Thoracic aorta endothelial cell (primary cell): ENCODE measurements at places on chromosomes 5 and 9. TPM values are rescaled to one million over a fixed set of nuclear protein-coding genes. Genes with fewer than 3 reads are reported as not detected.

Gene ENTREP1
- 5.5 and 6.1 TPM in 2 replicates for total RNA-seq

Gene SMIM32
- total RNA-seq: not detected in 2 replicates

Gene NUTM2F
- total RNA-seq: not detected in 2 replicates

Gene IL13
- not detected in 2 replicates for total RNA-seq

Gene SLC36A2
- not detected in 2 replicates for total RNA-seq

Gene PCDHGC4
- total RNA-seq: 1.3 and 1.9 TPM in 2 replicates

Gene CHD1
- 91.1 and 93.6 TPM in 2 replicates for total RNA-seq

Gene PTTG1
- 329 and 398 TPM in 2 replicates for total RNA-seq

Gene HSPB3
- total RNA-seq: not detected in 2 replicates

Gene FKBP15
- 28.2 and 31.8 TPM in 2 replicates for total RNA-seq

Gene GPX8
- 101 and 118 TPM in 2 replicates for total RNA-seq

Gene C9orf152
- total RNA-seq: not detected in 2 replicates

Gene F12
- total RNA-seq: 1.7 and 1.9 TPM in 2 replicates

Gene LCN12
- not detected in 2 replicates for total RNA-seq

Gene GIN1
- total RNA-seq: 8.4 and 9.9 TPM in 2 replicates

Gene PTGDS
- total RNA-seq: not detected in 2 replicates

Gene TYRP1
- total RNA-seq: 0.66 TPM in 1 of 2 replicates, not detected in the other

Gene TAS2R1
- not detected in 2 replicates for total RNA-seq

Gene LCN10
- total RNA-seq: not detected in 2 replicates

Gene C9orf153
- 0.22 and 0.27 TPM in 2 replicates for total RNA-seq

Gene ARID3C
- total RNA-seq: 0.07 TPM in 1 of 2 replicates, not detected in the other

Gene DEPDC1B
- total RNA-seq: 22.3 and 32.4 TPM in 2 replicates

Gene SPINK4
- total RNA-seq: not detected in 2 replicates

Gene FGD3
- not detected in 2 replicates for total RNA-seq

Gene SPINK13
- not detected in 2 replicates for total RNA-seq

Gene HAND1
- total RNA-seq: not detected in 2 replicates

Gene HSD17B3
- not detected in 2 replicates for total RNA-seq

Gene ACTBL2
- total RNA-seq: not detected in 2 replicates

Gene SLC34A3
- not detected in 2 replicates for total RNA-seq

Gene SLC27A6
- 0.07 TPM in 1 of 2 replicates, not detected in the other for total RNA-seq

Gene SYK
- not detected in 2 replicates for total RNA-seq

Gene KCNIP1
- not detected in 2 replicates for total RNA-seq

Gene CLPTM1L
- 206 and 221 TPM in 2 replicates for total RNA-seq

Gene MAMDC2
- 8.1 and 20.5 TPM in 2 replicates for total RNA-seq

Gene GABRA6
- 0.66 and 1.1 TPM in 2 replicates for total RNA-seq

Gene OR2K2
- not detected in 2 replicates for total RNA-seq

Gene CDC23
- 45.1 and 48.4 TPM in 2 replicates for total RNA-seq

Gene BRD8
- total RNA-seq: 52.7 and 61.6 TPM in 2 replicates

Gene NRARP
- 12.1 and 16.5 TPM in 2 replicates for total RNA-seq

Gene PCDHGA8
- total RNA-seq: 0.72 and 1.6 TPM in 2 replicates

Gene ZNF608
- 14.6 and 21.0 TPM in 2 replicates for total RNA-seq

Gene PRRX2
- total RNA-seq: not detected in 2 replicates

Gene ZNF454
- 0.50 and 1.3 TPM in 2 replicates for total RNA-seq

Gene TMEM232
- 0.80 and 2.4 TPM in 2 replicates for total RNA-seq

Gene SPAAR
- 10.6 and 17.7 TPM in 2 replicates for total RNA-seq

Gene FLT4
- 1.3 and 1.9 TPM in 2 replicates for total RNA-seq

Gene FOXD4L5
- total RNA-seq: 0.07 TPM in 1 of 2 replicates, not detected in the other

Gene FGFR4
- total RNA-seq: 1.9 and 4.2 TPM in 2 replicates

Gene N4BP3
- 16.0 and 20.8 TPM in 2 replicates for total RNA-seq

Gene PCDHGB4
- total RNA-seq: 5.6 and 9.7 TPM in 2 replicates

Gene FAM200C
- 2.9 and 4.1 TPM in 2 replicates for total RNA-seq

Gene FREM1
- 0.07 and 0.27 TPM in 2 replicates for total RNA-seq

Gene ELAVL2
- total RNA-seq: 0.13 and 2.2 TPM in 2 replicates

Gene INSL4
- total RNA-seq: not detected in 2 replicates
